ENCODE measurements at places on chromosomes 16 and 17. TPM values are rescaled to one million over a fixed set of nuclear protein-coding genes. Genes with fewer than 3 reads are reported as not detected.

The NOS2 gene
- 0.19 TPM for total RNA-seq

DNA sequence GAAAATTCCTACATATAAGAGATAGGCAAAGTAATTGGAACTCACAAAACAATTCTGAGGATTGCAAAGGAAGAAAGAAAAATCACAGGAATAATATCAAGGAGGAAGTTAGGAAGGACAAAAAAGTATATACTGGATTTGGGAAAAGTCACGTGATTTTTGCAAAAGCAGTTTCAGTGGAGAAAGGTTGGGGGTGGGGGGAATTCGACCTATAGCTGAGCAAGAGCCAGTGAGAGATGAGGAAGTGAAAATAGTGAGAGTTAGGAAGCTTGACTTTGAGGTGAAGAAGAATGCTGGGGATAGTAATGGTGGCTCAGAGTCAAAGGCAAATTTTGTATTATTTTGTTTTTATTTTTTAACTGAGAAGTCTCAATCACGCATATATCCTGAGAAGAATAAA lies 438.0 kb upstream of the PMFBP1 start:
- DNase-seq, result no peak

DNA sequence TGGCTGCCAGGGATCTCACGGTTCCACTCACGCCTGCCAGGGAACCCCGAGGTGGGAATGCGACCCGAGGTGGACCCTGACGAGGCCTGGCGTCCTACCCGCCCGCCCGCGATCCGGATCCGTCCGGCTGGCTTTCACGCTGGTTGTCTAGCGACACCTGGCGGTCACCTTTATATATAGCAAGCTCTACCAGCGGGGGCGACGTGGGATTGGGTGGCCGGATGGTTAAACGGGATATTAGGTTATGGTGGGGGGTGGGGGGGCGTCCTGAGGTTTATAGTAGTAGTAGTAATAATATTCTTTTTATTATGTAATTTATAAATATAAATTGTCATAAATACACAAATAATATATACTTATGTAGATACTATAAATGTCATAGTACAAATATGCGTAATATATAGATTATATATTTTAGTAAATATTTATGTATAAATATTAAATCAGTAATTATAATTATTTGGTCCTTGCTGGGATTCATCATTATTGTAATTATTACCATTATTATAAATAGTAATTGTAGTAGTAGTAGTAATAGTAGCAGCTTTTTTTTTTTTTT lies 136.9 kb downstream of the KCNJ12 start:
- DNase-seq, result peak; percentile 77

GRCh38 chr17:55859301-55859795 lies 108.5 kb downstream of the PCTP start:
- DNase-seq, result no peak

The LRRC46 gene
- total RNA-seq, result 0.63 TPM

DNA sequence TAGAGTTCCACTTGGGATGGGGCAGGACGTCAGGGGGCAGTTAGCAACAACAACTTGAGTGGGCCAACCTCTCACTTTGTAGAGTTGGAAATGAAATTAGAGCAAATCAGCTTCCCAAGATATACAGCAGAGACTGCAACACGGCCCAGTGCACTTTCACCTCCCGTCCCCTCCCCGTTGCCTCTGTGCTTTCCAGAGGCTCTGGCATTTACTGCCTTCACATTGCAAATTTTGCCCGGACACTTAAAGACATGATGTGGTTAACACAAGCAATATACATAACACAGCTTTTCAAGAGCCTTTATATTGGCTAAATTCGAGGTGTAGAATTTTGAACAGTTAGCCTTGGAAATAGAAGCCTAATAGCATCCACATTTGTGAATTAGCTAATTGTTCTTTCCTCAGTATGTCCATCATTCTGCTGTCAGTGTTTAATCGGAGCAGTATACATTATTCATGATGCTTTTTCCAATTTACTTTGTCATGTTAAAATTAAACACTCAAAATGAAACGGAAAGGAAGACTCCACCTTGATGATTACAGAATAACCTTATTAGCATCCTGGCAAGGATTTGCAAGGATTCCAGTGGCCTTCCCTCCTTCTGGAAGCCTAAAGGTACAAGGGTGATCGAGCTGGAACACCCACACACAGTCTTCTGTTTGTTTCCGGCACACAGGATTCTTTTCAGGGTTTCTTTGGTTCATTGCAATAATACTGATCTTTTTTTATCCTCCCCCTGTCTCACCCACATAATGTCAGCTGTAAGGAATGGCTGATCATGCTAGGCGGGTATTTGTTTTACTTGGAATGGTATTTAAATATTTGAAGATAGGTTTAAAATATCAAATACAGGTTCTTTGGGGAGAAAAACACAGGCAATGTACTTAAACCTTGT lies 190.9 kb upstream of the CACNG5 start:
- no peak for DNase-seq

GRCh38 chr16:60744198-60744597 lies 1292.0 kb downstream of the CDH8 start:
- DNase-seq, result no peak

DNA sequence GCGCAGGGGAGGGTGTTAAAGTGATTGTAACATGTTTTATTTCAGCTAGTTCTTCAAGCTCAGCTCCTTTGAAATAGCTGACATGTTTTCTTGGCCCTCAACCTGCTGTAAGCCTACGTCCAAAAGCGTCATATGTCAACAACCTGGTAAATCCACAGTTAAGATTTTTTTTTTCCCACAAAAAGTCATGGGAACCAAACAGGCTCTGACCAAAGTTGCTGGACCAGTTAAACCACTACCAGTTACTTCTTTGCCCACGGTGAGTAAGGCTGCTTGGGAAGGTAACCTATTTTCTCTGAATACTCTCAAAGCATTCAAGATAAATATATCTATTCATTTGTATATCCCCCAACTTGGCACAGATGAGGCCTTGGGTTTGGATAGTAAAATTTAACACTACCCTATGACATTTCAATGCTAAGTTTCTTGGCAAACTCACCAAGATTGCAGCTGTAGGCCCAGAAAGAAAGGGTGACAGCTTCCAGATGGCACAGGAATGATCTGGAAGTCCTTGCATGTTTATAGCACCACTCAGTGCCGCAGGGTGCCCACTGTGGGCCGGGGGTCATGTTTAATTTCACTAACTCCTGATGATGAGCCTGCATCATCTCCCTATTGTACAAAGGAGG lies 166.2 kb downstream of the XYLT1 start:
- no peak for DNase-seq

GRCh38 chr17:69764146-69764545 lies 310.9 kb upstream of the KCNJ16 start:
- DNase-seq, result no peak

The DPEP3 gene
- not detected for total RNA-seq

DNA sequence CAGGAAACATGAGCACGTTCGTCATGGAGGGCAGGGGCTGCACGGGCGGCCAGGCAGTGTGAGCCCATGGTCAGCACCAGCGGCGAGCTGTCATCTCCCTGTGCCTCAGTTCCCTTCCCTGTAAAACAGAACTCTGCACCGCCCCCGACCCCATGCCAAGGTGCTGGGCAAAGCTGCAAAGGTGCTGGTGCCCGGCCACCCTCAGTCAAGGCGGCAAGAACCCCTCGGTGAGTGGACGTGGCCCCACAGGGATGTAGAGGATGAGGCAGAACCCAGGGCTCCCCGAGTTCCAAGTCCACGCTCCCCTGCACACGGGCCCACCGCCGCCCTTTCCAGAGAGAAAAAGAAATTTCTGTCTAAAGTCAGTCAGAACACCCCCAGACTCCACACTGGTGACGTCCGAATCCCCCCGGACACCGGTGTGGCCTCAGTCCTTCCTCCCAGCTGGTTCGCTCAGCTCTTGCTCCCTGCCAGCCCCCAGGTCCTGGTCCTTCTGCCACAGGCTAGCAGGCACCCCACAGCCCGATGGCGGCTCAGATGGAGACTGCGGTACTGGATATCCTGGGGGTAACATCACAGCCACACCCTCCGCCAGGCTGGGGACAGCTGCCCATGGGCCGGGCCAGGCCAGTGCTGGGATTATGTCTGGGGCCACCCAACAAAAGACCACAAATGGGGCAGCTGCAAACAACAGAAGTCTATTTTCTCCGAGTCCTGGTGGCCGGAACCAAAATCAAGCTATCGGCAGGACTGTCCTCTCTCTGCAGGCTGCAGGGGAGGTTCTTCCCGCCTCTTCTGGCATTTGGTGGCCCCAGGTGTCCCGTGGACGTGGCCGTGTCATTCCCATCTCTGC lies 14.4 kb upstream of the BAHCC1 start:
- no peak for DNase-seq

DNA sequence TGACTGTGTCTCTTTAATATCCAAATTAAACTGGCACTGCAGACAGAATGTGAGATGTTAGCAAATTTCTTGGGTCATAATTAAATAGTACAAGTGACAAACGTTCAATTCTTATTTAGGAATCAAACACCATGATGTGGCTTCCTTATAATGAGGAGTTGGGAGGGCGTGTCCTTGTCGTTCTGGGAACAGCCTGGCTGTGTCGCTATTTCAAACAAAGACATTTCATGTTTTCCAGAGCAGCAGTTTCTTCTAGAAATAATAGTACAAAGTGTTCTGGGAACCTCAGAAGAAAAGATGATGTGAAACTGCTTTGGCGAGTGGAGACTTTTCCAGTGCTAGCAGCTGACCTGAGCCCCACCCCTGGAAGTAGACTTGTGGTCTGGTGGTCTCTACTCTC lies 301.7 kb upstream of the N4BP1 start:
- no peak for DNase-seq

The MYO15A gene
- 0.25 TPM for total RNA-seq

- DNase-seq, result no peak
Measured at GRCh38 chr16:79648826-79649225, 48.3 kb upstream of the MAF start.

DNA sequence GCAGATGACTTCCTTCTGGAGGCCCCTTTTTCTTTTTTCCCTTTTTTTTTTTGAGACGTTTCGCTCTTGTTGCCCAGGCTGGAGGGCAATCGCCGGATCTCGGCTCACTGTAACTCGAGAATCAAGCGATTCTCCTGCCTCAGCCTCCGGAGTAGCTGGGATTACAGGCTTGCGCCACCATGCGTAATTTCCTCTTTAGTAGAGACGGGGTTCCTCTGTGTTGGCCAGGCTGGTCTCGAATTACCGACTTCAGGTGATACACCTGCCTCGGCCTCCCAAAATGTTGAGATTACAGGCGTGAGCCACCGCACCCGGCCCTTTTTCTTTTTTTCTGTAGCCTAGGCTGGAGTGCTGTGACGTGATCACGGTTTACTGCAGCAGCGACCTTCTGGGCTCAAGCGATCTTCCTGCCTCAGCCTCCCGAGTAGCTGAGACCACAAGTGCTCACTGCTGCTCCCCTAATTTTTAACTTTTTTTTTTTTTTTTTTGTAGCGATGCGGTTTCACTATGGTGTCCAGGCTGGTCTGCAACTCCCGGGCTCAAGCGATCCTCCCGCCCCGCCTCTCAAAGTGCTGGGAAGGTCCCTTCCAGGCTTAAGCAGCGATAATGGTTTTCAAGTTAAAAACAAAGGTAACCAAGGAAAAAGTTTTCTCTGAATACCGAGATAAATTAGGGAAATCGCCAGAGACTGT lies 956 bp upstream of the IST1 start:
- peak; percentile 37 for DNase-seq

GRCh38 chr17:68461122-68461539 lies 3.8 kb upstream of the WIPI1 start:
- DNase-seq, result no peak

GRCh38 chr16:59880611-59881010 lies 1146.5 kb upstream of the GOT2 start:
- DNase-seq, result no peak

The METTL22 gene
- total RNA-seq, result 27.3 TPM

DNA sequence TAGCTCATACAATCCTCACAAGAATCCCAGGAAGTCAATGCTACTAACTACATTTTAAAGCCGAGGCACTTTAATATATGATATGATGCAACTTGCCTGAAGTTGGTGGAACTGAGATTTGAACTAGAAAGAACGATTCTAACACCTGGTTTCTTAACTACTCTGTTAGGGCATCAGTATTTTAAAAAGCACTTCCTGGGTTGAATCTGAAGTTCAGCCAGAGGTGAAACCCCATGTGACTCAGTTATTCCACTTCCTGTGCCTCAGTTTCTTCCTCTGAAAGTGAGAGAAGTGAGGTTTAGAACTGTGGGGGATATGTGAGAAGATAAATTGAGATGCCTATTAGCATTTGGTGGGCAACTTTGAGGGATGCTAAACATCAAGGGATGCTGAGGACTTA lies 129.4 kb upstream of the ANKFN1 start:
- no peak for DNase-seq

The GP1BA gene
- 0.22 TPM for total RNA-seq

The MAPK8IP3 gene
- 56.0 TPM for total RNA-seq

DNA sequence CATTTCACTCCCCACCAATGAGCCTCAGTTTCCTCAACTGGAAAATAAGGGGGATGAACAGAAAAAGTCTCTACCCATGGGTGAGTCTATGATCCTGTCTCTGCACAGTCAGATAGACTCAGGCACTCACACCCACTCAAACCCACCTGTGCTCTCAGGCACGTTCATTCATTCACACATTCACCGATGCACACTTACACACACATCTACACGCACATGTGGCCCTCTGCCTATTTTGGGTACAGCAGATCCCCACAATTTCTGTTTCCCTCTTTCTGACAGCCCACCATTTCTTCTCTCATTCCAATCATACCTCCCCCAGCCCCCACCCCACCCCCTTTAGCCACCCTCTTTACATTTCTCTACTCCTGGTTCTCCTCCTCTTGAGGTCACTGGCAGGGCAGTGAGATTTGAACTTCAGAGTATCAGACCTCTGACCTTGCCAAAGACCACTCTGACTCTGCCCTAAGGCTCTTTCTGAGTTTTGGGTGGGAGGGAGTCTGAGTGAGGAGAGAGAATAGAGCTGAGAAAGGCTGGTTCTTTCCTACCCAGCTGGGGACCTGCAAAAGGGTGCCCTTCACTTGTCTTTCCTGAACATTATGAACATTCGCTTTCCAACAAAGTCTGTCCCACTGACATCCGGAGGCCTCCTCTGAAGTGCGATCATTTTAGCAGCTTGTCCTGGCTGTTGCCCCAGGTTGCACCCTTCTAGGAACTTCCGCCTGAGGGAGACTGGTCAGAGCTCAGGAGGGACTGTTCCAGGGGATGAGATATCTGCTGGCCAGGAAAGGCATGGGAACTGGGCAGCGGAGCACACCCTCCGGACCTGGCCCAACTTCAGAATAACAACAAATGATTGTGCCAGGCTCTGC lies 10.1 kb upstream of the COL1A1 start:
- DNase-seq, result no peak

DNA sequence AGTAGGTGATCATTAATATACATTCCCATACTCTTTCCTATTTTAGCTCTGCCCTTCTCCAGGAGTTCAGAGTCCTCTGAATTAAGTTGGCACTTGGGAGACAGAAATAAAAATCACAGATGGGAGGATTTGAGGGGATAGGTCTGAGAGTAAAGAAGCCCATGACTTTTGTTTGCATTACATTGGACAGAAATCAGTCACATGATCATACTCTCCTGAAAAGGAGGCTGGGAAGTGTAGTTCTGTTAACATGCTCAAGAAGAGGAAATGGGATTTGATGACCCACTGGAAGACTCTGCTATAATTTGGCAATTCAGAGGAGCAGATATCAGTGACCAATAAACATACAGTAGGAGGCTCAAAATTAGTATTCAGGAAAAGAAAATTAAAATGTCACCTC lies 674.9 kb upstream of the C16orf82 start:
- DNase-seq, result no peak
